ENCODE measurements at places on chromosomes 5 and 9. TPM values are rescaled to one million over a fixed set of nuclear protein-coding genes. Genes with fewer than 3 reads are reported as not detected.

The ADGRD2 gene
- not detected for total RNA-seq

DNA sequence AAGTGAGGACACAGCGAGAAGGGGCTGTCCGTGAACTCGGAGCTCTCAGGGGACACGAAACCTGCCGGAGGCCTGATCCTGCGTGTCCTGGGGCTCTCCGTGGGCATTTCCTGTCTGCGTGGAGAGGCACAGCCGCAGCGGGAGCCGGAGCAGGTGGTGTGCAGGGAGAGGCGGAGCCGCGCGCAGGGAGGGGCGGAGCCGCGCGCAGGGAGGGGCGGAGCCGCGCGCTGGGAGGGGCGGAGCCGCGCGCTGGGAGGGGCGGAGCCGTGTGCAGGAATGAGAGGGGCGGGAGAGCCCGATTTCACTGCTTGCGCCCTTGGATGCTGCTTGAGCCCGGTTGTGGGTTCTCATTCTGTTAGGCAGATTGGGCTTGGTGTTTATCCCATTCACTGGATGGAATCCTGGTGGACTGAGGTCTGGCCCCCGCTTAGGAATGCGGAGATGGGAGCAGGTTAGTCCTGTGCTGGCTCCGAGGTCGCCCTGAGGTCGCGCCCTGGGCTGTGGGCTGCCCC lies 26.7 kb downstream of the NDUFS6 start:
- DNase-seq: no peak
- peak overlapping the region; percentile 63 for H3K4me3 ChIP-seq
- H3K27ac ChIP-seq: no peak overlapping the region
- no peaks in the 10 kb centered on the region for H3K27me3 ChIP-seq
- no peaks in the 10 kb centered on the region for H3K4me1 ChIP-seq

- DNase-seq: no peak
- no peak overlapping the region for H3K27ac ChIP-seq
- H3K27me3 ChIP-seq: no peaks in the 10 kb centered on the region
- H3K36me3 ChIP-seq: no peaks in the 10 kb centered on the region
- H3K4me3 ChIP-seq: no peak overlapping the region
Measured at GRCh38 chr5:118561235-118561634, 427.1 kb downstream of the DTWD2 start.

DNA sequence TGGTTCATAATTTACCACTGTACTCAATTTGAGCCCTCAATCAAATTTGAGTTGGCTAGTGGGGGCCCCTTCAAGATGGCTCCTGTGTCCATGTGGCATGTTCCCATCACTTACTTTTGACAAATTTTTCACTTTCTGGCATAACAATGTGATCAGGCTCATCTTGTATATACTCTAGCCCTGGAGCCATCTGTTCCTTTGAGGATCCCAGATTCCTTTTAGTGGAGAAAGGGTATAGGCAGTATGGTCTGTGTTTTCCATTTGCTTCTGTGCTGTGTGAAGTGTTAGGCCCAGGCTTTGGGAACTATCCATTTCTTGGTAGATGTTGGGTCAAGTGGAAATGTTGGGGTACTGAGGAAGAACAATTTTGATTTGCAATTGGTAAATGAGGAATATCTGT lies 45.7 kb downstream of the SH3GL2 start:
- no peaks in the 10 kb centered on the region for H3K4me1 ChIP-seq
- no peaks in the 10 kb centered on the region for H3K27me3 ChIP-seq
- DNase-seq: no peak
- no peak overlapping the region for H3K27ac ChIP-seq
- no peaks in the 10 kb centered on the region for H3K36me3 ChIP-seq

All from naive thymus-derived CD8-positive, alpha-beta T cell (primary cell).